Activated CD8-positive, alpha-beta memory T cell treated with anti-CD3 and anti-CD28 coated beads for 36 hours (primary cell): ENCODE measurements at places on chromosomes 6 and 20. TPM values are rescaled to one million over a fixed set of nuclear protein-coding genes. Genes with fewer than 3 reads are reported as not detected.

Gene ADAM33
- total RNA-seq = not detected

Gene PLN
- not detected for total RNA-seq

Gene C6orf141
- not detected for total RNA-seq

Gene SRMS
- total RNA-seq = not detected

Gene NMBR
- total RNA-seq = not detected

Gene DEFB112
- not detected for total RNA-seq

Gene CASS4
- total RNA-seq = 2.8 TPM

Gene HAO1
- total RNA-seq = not detected

Gene SLC12A5
- total RNA-seq = not detected

Gene REM1
- not detected for total RNA-seq
